ENCODE measurements at places on chromosomes 6 and 20. TPM values are rescaled to one million over a fixed set of nuclear protein-coding genes. Genes with fewer than 3 reads are reported as not detected.

GRCh38 chr20:63360850-63361518 lies at the start of gene CHRNA4:
TSS of gene CHRNA4 (minus strand) at chr20:63361349. CDS start at chr20:63361165, 184 bp downstream.
- H3K4me3 ChIP-seq = no peak within 1 kb of the TSS
- no peaks in the 10 kb centered on the region for H3K4me1 ChIP-seq
- no peak for DNase-seq

GRCh38 chr6:25086500-25087091 lies 150.8 kb upstream of the RIPOR2 start:
- peaks cover 7% of the 10 kb centered on the region for H3K4me1 ChIP-seq
- no peak for DNase-seq
- no peak overlapping the region for H3K27ac ChIP-seq

DNA sequence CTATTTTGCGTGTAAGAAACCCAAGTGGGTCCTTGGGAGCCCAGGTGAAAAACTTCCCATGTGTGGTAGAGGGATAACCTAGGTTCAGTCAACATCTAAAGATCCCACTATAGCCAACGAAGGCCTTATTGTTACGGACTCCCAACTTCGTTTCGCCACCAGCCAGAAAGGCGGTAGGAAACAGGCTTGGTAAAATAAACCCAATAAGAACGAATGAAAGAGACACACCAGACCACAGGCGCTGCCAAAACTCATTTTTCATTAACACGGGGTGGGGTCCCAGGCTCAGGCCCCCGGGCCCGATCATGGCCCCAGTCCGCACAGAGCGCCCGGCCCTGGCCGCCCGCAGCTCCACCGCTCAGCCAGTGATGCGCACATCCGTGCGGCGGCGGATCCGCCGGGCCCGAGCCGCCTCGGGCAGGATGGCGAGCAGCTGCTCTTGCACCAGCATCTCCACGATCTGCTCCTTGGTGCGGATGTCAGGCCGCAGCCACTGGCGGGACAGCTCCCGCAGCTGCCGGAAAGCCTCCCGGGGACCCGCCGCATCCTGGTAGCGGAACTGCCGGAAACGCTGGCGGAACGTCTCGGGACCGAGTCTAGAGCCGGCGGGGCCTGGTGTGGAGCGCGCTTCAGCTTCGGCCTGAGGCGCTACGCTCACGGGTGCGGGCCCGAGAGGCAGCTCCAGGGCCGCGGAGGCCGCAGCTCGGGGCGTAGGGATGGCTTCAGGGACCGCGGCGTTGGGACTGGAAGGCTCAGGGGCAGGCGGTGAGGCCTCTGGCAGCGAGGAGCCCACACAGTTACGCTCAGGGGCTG lies 709 bp downstream of the SCAND1 start:
- DNase-seq = peak; percentile 28
- H3K27ac ChIP-seq = peak overlapping the region; percentile 85
- 0 out of 2 replicates have a peak, but pooled peaks cover 2% of the 10 kb centered on the region for H3K36me3 ChIP-seq

Gene EPHA7
- total RNA-seq = not detected

Gene PRRT1
- not detected for total RNA-seq

Gene ARMH2
- not detected for total RNA-seq
